ENCODE measurements at places on chromosomes 4 and X.

- no peak for DNase-seq
Measured at GRCh38 chr4:126838941-126839679, 793.6 kb upstream of the INTU start.

DNA sequence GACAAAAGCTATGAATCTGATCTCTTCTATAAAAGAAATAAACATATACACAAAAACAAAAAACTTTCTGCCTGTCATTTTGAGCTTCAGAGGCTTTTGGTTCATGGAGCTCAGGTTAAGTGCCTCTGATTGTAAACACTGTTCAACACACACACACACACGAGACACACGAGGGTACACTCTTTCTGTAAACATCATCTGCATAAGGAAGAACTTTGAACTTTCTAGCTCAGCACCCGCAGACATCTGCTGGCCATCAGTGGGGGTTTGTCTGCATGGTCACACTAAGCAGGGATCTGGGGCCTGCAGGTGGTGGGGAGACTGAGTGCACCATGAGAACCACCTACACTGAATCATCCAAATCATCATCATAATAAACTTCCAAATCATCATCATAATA lies 54.9 kb downstream of the STX18 start:
- DNase-seq: no peak

GRCh38 chr4:130127297-130127696 lies 1031.3 kb downstream of the C4orf33 start:
- no peak for DNase-seq

DNA sequence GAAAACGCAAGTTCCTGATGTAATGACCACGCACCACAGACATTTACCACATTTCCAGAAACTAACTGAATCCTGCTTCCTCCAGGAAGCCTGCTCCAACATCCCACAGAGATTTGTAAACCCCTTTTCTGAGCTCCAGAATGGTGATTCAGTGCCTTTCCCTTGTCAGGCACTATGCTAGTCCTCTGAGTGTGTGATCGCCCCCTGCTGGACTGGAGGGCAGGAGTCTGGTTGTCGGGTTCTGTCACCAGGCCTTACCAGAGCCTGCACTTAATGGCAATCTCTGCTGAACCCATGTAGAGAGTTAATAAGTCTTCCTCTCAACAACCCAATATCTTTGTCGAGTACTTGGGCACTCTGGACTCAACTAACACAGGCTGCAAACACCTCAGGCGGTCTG lies 14.5 kb upstream of the KDM5C start:
- peak; percentile 46 for DNase-seq

DNA sequence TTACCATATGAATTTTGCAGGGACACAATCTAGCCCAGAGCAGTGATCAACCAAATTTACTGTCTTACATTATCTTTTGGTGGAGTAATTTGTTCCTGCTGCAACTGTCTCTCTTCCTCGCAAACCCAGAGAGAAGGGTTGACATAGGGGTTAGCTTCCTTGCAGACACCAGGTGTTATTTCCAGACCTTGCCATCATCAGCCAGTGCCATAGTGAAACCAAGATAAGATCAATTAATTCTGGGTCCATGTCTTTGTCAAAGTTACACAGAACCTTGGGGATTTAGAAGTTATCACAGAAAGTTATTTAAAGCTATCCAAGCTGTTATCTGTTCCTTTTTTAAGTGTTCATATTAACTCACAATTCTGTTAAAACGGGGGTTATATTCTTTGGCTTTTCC lies 23.6 kb upstream of the GPRIN3 start:
- no peak for DNase-seq

DNA sequence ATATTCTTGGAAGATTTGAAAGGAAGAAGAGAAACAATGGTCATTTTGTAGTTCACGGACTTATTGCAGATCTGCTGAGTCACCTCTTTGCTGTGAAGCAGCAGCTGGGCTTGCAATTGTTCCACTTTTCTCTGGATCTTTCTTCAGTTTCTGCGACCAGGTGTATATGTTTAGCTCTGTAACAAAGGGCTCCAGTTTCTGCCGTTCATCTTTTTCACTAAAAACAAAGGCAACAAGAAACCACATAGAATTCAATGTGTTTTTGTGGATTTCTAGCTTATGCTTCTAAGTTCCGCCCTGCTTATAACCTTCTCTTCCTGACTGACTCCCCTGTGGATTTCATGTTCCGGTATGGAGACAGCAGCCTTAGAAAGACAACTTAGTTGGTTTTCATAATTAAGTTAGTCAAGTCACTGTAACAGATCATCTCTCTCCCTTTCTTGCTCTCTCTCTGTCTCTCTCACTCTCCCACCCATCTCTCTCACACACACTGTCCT lies 121.6 kb upstream of the EPHA5 start:
- no peak for DNase-seq
